ENCODE measurements at places on chromosomes 16 and 17.

GRCh38 chr17:54907376-54907775, 6.7 kb downstream of the TOM1L1 start:
- DNase-seq = no peak

GRCh38 chr16:85642762-85643358, 29.7 kb downstream of the GSE1 start:
- DNase-seq = no peak

GRCh38 chr17:75542728-75543336, 17.3 kb downstream of the LLGL2 start:
- no peak for DNase-seq

DNA sequence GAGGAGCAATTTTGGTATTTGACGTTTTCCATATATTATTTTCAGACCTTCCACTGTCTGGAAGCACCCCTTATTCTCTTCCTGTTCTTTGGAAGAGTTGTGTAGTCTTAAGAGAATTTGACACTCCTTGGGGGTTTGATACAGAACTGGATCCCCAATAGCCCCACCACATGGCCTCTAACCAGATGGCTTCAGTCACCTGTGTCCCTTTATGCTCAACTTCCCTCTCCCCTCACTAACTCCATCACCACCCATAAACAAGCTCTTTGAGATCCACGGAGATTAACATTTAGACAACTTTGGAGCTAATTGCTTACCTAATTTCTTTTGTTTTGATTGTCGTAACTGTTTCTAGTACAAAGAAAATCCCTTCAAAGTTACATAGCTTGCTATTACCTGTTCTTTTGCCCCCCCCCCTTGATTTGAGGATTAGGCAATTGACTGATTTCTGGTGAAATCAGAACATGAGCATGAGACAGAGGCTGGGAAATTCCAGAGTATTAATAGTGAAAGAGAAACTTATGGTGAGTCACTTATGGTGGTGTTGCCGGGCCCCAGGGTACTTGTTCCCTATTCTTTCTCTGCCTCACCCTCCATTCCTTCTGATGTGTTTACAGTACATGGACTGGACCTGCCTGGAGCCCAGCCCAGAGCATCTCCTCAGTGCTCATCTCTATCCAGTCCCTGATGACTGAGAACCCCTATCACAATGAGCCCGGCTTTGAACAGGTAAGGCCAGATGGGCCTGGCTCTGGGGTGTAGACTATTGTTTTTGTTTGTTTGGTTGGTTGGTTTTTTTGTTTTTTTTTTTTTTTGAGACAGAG, 7.5 kb downstream of the UBE2Z start:
- peak; percentile 54 for DNase-seq

- DNase-seq = no peak
Measured at GRCh38 chr17:67025216-67025792, 19.1 kb upstream of the CACNG1 start.

- DNase-seq = no peak
Measured at GRCh38 chr16:75854152-75854551, 127.9 kb upstream of the CPHXL start.

DNA sequence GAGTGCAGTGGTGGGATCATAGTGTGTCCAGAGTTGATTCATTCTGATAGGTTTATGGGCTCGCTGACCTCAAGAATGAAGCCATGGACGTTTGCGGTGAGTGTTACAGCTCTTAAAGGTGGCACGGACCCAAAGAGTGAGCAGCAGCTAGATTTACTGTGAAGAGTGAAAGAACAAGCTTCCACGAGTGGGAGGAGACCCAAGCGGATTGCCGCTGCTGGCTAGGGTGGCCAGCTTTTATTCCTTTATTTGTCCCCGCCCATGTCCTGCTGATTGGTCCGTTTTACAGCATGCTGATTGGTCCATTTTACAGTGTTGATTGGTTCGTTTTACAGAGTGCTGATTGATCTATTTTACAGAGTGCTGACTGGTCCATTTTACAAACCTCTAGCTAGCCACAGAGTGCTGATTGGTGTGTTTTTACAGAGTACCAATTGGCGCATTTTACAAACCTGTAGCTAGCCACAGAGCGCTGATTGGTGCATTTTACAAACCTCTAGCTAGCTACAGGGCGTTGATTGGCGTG, 17.5 kb downstream of the CACNG4 start:
- no peak for DNase-seq

DNA sequence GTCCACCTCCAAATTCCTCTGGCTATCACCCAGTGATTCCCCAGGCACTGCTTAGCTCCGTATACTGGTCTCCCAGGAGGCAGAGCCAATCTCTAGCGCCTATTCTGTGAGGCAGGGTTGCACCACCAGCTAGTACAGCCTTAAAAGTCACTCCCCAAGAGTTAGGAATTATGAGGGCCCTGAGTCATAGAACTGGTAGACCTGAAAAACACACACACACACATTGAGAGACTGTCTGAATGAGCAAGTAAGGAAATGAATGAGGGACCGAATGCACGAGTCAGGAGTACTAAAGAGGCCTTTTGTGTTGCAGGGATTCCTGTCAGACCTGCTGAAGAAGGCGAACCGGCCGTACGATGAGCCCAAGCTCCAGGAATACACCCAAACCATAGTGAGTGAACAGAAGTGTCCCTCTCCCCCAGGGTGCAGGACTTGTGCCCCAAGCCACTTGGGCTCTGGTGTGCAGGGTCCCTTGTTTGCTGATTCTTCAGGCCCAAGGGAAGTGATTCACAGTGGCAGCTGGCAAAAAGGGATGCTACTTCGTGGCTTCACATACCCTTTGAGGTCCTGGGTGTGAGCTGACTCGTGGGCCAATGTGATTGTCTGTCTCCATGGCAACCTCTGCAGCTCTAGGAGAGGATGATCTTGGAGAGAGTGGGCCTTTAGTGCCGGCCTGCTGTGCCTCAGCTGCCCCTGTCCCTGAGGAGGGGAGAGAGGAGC, 24.7 kb downstream of the CALB2 start:
- no peak for DNase-seq

DNA sequence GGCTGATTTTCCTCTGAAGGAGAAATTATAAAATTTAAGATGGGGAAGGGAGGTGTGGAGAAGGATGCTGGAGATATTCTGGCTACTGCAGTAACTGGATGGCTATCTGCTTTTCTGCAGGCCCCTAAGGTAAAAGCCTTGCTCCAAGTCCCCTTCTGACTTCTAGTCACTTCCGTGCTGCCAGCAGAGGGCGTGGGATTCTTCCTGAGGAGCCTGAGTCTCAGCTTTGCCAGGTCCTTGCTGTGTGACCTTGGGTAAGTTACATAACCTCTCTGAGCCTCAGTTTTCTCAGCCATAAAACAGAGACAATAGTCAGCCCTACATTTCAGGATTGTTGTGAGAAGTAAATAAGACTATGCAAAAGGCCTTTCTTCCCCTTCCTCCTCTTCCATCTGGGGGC, 24.3 kb upstream of the TMEM220 start:
- DNase-seq = no peak

DNA sequence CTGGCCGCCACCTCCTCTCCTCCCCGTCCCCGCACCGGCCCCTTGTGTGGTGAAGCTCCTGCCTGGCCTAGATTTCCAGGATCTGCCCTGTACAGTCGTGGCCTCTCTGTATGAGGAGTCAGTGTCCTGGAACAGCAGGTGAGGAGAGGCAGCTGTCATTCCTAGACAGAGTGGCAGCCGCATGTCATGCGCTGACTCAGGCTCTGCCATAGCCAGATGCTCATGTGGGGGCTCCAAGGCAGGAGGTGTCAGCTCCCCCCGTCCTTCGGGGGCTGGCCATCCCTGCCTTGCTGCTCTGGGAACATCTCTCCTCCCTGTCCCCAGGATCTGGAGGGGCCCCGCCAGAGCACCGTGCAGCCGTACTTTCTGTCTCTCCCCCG, 60.4 kb downstream of the BAIAP2 start:
- DNase-seq = peak; percentile 13

DNA sequence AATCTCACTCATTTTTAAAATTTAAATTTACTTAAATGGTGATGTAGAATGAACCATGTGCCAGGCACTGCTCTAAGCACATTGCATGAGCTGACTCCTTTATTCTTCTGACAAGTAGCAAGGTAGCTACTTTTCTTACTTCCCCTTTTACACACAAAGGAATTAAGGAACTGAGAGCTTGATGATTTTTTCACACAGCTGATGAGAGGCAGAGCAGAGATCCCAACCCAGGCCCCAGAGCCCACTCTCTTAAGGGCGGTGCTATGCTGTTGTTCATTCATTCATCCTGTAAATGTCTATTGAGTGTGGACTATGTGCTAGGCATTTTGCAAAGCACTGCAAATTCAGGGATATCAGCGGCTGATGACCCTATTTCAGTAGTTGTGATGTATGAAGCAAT, 17.9 kb downstream of the SEC14L5 start:
- no peak for DNase-seq

DNA sequence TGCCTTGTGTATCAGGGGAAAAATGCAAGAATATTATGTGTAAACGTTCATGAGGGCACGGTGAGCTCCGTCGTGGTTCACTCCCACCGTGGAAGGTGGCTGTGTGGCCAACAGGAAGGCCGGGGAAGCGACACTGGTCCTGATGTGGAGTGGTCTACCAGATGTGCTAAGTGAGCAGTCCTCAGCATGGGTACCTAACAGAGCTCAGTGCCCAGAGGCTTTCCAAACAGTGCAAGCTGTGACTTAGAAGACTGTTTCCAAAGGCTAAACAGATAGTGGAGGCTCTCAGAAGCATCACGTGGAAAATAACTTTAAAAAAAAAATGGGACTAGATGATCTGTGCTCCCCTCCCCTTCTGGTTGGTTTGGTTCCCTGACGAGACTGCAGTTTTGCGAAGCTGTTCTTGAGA, 199.3 kb upstream of the CHMP6 start:
- no peak for DNase-seq

- no peak for DNase-seq
Measured at GRCh38 chr16:35306915-35307314, 1847.5 kb downstream of the TP53TG3F start.

GRCh38 chr17:73643001-73643851, 1.0 kb downstream of the SDK2 start:
- no peak for DNase-seq

DNA sequence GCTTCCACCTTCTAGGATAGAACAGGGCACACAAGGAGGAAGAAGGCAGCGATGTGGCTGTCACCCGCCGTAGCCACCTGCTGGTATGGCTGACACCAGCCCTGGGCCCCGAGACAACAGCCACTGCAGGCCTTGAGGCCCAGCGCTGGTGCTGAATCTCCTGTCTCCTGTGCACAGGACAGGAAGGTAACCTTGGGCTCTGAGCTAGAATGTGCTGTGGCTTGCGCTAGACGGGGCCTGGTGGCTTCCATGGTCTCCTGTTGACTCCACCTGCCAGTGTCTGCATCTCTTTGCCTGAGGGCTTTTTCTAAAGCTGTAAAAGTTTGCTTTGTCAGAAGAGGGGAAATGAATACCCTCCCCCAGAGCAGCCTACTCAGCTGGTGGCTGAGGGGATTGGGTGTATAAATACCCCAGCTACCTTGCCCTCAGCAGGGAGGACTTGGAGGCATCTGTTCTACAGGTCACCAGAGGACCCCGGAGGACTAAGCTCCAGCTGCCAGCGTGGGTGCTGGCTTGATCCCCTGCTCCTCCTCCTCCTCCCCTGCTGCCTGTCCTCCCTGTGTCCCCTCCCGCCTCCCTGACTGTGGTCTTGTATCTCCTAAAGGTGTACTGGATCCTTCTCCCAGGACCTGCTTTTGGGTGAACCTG, 76.1 kb upstream of the SDK2 start:
- no peak for DNase-seq

GRCh38 chr17:16339402-16339801, 13.9 kb downstream of the CENPV start:
- DNase-seq = no peak

DNA sequence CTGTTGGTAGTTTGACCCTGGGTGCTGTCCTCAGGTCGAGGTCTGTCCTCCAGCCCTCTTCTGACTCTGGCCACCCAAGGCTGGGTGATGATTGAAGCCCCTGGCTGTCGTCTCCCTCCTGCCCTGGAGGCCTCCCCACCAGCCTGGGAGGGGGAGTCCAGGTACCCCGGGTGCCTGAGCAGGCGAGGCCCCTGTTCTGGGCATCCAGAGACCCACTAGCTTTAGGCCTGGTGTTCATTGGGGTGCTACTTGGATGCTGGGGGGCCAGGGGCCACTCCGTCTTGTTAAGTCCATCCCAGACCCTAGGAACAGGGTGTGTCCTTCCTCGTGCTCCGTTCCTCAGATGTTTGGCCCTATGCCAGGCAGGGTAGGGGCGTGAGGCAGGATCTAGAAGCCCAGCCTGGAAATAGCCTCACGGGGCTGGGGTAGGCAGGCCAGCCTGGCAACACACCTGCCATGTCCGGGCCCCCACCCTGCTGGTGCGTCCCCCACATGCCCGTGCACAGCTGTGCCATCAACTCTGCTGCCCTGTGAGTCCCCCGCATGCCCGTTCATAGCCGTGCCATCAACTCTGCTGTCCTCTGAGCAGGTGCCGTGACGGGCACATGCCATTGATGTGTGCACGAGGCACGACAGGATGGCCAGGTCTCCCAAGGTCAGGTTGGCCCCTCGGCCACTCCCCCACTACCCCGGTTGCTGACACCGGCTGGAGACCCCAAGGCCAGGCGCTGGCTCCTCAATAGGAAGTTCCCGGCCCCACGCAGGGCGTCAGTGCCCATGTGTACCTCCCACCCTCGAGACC, 36.9 kb downstream of the GINS2 start:
- no peak for DNase-seq

DNA sequence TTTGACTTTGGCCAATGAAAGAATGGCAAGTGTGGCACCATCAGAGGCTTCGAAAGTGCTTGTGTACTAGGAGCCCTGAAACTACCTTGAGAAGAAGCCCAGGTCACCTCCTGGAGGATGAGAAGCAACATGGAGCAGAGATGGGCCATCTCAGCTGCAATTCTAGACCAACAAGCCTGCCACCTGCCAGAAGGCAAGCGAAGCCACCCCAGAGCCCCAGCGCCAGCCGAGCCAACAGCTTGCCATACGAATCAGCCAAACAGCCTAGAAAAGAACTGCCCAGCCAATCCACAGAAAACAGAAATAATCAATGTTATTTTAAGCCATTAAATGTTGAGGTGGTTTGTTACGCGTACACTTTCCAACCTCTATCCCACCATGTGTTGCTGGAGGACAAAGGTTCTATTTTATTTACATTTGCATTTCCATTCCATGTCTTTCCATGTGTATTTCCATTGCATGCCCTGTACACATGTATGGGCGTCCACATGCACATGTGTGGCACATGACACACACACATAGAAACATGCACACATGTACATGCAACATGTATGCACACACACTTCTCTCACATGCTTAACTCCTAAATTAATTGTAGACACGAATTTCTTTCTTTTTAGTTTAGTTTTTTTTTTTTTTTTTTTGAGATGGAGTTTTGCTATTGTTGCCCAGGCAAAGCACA, 144.3 kb upstream of the TNRC6C start:
- DNase-seq = no peak

Measured in CD4-positive, alpha-beta T cell treated with Interferon alpha-2 for 1 hour (primary cell).